Dorsolateral prefrontal cortex (tissue), 122 donors: ENCODE measurements at places on chromosomes 13 and 19. TPM values are rescaled to one million over a fixed set of nuclear protein-coding genes. Genes with fewer than 3 reads are reported as not detected.
A peak's percentile ranks its signal among the peaks of the same experiment; 100 is the strongest.

The SRRM5 gene
- 1.6 TPM for total RNA-seq

DNA sequence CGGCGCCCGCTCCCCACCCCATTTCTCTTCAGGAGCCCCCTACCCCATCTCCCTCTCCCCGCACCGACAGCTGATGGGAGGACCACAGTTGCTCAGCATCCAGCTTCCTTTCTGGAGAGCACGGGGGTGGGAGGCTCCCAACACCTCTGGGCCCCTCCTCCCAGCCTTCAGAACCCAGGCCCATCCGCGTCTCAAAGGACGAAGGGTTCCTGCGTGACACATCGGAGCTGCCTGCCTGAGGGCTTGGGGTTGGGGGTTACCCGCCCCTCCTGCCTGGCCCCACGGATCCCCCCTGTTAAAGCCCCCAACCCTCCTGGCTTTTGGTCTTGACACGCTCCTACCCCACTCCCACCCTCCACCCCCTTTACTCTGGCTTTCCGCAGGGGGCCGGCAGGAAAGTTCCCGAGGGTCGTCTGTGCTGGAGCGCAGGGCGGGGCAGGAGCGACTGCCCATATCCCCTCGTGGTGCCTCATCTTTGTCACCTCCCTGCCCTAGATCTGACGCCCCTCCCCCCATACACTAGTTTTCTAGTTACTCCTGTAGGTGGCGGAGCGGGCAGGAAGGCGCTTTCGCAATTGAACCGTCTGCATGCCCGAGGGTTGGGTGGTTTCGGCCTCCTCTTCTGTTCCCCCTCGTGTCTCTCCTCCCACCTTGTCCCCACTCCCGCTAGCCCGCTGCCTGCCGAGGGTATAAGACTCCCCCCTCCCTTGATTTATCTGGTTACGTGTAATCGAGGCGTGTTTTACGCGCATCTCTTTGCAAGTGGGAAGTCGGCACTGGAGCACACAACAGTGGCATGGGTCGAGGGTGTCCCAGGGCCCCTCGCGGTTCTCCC is 924 bp downstream of the TRAPPC5 start:
- DNase-seq, result peak; percentile 82

- no peak for DNase-seq
These were observed 33.4 kb downstream of the FAAP24 start for GRCh38 chr19:33005440-33005839.

DNA sequence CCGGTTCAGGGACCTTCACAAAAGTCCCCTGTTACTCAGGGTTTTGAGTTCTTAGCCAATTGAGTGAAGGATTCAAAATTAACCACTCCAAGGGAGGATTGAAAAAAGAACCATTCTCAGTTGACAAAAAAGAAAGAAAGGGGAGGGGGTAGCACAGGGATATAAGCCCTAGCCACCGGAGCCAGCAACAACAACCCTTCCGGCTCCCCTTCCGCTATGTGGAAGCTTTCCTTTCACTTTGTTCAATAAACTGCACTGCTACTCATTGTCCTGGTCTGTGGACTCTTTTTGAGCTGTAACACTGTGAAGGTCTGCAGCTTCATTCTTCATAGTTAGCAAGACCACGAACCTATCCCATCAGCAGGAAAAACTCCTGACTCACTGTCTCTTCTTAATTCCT is 1488.1 kb upstream of the PRR20A start:
- DNase-seq, result no peak

- DNase-seq, result no peak
These were observed 65.2 kb downstream of the DACH1 start for GRCh38 chr13:71801781-71802180.
